ENCODE measurements at places on chromosomes 5 and 9.

DNA sequence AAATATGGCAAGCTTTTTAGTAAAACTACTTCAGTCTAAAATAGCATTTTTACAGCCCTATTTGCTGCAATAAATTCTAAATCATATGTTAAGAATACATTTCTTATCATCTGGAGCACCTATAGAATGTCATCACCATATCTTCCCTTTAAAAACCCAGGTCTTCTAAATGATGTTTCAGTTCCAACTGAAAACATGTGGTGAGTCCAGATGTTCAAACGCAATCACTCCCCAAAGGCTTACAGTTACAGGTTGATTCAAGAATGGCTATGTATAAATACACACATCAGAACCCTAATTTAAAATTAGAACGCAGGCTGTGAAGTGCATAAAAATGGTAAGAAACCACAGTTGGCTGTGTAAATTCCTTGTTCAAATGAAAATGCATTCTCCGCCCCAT is 796.3 kb downstream of the MAT2B start:
- no peak for DNase-seq

- no peak for DNase-seq
Observed at GRCh38 chr9:112848316-112849151, 42.1 kb downstream of the SLC46A2 start.

DNA sequence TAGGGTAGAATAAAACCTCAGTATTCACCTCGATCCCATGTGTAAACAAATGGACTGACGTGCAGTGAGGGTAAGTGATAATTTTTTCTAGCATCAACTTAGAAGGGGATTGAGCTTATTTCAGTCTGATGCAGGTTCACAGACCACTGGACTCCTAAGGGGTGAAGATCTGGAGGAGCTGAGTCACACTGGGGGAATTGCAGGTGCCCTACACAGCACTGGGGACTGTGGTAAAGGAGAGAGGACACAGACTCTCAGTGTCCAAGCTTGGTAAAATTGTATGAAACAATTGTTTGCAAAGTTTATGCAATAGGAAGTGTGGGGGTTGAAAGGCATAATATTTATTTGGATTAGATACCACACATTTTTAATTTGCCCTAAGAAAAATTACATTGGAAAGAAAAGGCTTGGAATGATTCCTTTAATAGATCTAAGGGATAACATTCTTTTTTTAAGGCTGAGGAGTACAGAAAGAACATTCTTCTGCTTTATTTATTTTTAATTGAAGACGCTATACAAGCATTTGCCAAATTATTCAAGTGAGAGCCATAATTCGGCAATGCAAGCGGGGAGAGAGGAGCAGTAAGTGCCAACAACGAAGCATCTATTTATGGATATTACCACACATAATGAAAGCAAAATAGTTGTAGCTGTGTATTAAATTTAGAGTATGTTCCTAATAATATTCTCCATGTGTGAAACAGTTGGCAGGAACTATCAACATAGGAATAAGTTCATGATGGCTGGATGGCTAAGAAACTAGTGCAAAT is 766.9 kb upstream of the ADAMTS16 start:
- DNase-seq, result no peak

DNA sequence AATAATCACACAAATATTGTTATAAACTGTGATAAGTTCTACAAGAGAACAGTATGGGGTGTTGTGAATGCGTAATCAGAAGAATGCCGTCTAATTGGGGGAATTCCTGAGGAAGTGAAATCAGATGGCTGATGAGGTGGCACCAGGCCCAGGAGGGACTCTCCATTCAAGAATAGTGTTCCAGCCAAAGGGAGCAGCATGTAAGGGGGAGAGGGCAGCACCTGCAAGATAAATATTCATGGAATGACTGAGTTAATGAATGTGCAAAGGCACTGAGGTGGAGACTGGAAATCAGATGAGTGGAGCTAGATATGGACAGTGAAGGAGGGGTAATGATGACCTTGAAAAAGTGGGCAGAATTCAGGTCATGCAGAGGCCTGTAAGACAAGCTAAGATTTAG is 250.6 kb downstream of the ARRDC3 start:
- no peak for DNase-seq

GRCh38 chr9:115672477-115673316 is 480.9 kb upstream of the PAPPA start:
- no peak for DNase-seq

GRCh38 chr5:110371725-110372041 is 354.8 kb downstream of the TMEM232 start:
- DNase-seq, result no peak

- no peak for DNase-seq
Observed at GRCh38 chr5:158140120-158140731, 281.3 kb upstream of the CLINT1 start.

- no peak for DNase-seq
Observed at GRCh38 chr9:89440548-89440947, 57.4 kb downstream of the SEMA4D start.

DNA sequence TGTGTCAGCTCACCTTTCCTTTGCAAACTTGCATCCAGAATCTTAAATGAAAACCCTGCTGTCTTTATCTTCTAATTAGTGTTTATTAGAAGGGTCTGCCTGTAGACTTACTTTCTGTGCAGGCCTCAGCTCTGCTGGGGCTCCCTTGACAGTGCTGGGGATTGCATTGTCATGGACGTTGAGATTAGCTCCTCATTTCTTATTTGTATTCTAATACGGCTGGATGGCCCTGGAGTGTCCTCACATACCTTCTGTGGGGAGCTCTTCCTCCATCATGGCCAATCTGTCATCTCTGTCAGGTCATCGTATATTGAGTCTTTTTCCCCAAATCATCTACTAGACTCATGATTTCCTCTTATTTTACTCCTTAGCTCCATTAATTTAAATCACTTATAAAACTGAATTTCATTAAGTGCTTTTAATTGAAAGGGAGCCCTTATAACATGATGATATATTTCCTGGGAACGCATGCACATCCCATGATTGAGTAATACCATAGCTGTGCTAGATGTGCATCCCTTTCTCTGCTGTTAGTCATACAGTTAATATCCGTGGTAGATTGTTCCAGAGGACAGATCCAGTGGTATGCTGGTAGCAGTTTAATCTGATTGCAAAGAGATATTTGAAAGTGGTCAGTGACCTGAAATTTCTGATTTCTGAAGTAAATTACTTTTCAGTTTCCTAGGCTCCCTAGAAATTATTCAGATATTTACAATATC is 61.6 kb downstream of the ICE1 start:
- no peak for DNase-seq

GRCh38 chr9:130870491-130871381 is 25.9 kb downstream of the QRFP start:
- DNase-seq, result no peak

GRCh38 chr9:89631384-89631783 is 26.6 kb downstream of the GADD45G start:
- DNase-seq, result no peak

DNA sequence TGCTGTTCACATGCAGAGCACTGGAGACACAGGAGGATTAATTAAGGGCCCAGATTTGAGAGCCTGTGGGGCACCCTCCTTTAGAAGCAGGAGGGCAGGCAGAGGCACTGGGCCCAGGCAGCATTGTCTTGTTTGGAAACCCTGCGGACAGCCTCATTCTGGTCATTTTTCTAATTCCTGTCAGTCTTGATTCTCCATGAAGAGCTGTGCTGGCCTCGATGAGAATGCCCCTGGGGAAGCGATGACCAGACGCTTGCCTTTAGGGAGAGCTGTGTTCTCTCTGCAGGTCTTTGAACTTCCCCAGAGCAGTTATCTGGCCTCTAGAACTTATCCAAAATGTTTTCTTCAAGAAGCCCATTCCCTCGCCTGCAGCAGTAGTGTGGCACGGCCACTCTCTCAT is 117.8 kb upstream of the PTCH1 start:
- no peak for DNase-seq

GRCh38 chr5:78300464-78301045 is 6.1 kb upstream of the AP3B1 start:
- DNase-seq, result no peak

- DNase-seq, result no peak
Observed at GRCh38 chr9:132365986-132366385, 11.2 kb upstream of the SETX start.

DNA sequence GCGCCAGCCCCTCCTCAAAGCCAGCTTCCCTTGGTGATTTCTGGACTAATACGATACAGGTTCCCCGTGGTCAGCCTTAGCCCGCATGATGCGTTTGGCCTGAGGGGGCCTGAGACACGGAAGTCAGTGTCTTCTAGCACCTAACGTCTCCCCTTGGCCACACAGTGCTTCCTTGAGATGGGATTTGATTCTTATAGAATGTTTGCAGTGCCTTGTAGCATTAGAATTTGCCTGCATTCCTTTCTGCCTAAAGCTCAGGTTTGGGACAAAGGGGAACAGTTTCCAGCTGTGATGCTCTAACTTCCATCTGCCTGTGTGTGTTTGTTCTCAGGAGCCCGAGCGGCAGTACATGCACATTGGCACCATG is 34.4 kb downstream of the CFAP90 start:
- DNase-seq, result no peak

- DNase-seq, result no peak
Observed at GRCh38 chr5:42301349-42301748, 121.9 kb upstream of the GHR start.

GRCh38 chr5:39164016-39164415 is 55.3 kb downstream of the FYB1 start:
- no peak for DNase-seq

DNA sequence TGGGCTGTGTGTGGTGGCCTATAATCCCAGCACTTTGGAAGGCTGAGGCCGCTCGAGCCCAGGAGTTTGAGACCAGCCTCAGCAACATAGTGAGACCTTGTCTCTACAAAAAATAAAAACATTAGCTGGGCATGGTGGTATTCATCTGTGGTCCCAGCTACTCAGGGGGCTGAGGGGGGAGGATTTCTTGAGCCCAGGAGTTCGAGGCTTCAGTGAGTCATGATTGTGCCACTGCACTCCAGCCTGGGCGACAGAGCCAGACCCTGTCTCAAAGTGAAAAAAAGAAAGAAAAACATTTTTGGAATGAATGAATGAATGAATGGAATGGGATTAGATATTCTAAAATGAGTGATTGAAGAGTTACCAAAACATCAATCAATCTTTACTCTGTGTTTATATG is 85.8 kb downstream of the FGF1 start:
- DNase-seq, result no peak

DNA sequence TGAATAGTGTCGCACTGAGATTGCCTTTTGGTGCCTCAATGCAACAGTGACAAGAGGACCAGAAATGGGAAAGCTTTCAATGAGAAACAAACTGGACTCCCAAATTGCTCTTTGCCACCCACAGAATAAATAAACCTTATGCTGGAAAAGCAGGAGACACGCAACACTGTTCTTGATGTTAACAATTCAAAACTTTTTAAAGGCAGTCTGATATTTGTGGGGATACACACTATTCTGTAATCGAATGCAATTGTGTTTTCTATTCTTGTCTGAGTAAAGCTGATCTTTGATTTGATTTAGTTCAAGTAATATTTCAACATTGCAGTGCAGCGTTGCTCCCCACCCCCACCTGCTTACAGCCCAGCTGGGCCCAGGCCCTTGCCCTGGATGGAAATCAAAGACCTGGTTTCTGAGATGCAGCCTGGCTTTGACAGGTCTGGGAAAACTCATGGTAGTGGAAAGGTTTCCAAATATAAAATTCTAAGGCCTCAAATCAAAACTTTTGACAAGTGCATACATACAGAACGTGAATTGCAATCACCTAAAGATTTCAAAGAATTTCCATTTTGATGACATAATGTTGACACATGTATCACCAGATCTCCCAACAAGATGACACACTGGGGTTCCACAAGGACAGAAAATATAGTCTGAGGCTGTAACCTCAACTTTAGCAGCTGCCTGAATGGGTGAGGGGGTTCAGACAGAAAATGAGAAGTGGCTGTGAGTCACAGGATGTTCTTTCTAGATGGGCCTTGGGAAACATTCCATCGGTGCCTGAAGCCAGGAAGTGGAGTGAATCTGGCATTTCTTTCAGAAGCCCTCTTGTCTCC is 55.1 kb downstream of the ABCA1 start:
- DNase-seq, result no peak

DNA sequence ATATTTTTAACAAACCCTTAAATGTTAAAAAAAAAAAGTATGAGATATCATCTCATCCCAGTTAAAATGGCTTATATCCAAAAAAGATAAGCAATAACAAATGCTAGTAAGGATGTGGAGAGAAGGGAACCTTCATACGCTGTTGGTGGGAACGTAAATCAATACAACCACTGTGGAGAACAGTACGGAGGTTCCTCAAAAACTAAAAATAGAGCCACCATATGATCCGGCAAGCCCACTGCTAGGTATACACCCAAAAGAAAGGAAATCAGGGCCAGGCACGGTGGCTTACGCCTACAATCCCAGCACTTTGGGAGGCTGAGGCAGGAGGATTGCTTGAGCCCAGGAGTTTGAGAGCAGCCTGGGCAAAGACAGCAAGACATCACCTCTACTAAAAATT is 3.0 kb downstream of the MTMR12 start:
- DNase-seq, result no peak

GRCh38 chr9:85717220-85717619 is 24.5 kb downstream of the AGTPBP1 start:
- DNase-seq, result no peak

GRCh38 chr9:68711281-68711680 is 6.2 kb downstream of the PIP5K1B start:
- DNase-seq, result no peak

DNA sequence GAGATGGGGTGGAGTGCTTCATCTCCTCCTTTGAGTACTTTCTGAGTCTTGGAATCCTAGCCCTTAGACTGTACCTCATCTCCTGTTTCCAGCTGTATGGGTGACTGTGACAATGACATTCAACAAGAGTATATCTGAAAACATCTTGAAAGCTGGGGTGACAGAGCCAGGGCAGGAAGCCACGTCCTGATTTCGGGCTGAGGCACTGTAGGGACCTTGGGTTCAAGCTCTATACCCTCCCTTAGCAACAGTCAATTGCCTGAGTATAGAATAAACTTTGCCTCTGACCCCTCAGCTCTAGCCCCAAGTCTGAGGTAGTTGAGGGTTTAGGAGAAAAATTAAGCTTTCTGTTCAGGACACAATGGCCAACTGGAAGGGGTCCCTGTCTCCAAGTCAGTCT is 6.3 kb downstream of the FOXE1 start:
- DNase-seq, result no peak

- no peak for DNase-seq
Observed at GRCh38 chr5:40485021-40485998, 194.4 kb upstream of the PTGER4 start.

DNA sequence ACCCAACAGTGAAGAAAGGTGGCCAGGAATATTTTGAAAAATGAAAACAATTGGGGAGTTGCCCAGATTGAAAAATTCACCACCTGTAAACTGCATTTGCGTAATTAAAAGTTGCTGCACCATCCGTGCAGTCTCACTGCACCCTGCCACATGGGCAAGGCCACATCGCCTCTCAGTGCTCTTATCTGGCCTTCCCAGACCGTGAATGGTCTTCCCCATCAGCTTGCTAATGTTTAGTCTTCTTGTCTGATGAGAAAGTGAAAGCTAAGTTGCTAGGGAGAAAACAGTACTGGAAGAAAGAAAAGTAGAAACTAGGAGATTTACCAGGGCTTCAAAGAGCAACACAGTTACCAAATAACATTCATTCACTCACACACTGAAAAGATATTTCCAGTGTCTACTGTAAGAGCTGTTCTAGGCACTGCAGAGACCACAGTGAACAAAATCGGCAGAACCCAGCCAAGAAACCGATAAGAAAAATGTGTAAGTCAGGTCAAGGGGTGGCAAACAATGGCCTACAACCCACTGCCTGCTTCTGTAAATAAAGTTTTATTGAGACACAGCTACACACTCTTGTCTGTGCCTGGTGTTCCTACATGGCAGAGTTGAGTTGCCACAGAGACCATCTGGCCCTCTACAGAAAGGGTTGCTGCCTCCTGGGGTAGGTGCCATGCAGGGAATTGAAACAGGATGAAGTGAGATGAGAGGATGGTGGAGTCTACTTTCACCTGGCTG is 51.2 kb upstream of the CTSL start:
- DNase-seq, result no peak
